NCI-H187 treated with DMSO at 0.1 percent for 48 hours (cell line): ENCODE measurements at places on chromosomes 5 and 9.

DNA sequence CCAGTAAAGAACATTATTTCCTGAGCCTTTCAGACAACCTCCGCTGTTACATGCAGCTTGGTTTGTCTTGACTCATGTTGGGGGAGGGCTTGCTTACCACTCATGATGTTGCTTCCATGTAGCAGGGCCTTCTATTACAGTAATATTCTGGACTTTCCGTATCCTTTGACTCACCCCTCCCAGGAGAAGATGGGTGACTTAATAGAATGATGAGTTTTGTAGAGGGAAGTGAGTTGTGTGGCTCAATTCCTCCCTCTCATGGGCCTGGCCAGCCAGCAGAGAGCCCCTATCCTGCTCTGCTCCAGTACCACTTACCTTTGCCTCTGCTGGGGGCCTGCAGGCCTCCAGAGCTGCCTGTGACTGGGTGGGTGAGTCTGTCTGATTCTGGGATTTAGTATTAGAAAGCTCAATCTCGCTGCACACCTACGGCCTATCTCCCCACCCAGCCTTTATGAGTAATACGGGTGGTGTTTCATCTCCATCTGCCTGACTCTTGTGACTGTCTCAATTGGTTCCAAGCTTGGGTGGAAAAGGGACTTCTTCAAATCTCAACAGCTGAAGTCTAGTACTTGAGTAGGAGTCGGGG, 52.6 kb upstream of the KLF9 start:
- no peak for DNase-seq

DNA sequence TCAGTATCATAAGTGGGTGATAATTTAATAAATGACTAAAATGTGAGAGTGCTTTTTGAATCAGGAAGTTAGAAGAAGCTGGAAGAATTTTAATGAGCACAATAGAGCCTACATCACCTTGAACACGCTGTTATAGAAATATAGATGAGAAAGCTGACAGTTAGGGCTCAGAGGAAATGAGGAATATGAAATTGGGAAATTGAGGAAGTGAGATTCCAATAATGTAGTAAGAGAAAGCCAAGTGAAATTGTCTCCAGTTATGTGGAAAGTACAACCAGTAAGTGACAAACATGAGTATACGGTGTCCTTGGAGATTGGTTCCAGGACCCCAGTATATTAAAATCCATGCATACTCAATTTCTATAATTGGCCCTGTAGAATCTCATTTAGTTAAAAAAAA, 235.9 kb upstream of the FAM174A start:
- DNase-seq: no peak

GRCh38 chr5:122723606-122724352, 51.1 kb upstream of the SNX2 start:
- no peak for DNase-seq

DNA sequence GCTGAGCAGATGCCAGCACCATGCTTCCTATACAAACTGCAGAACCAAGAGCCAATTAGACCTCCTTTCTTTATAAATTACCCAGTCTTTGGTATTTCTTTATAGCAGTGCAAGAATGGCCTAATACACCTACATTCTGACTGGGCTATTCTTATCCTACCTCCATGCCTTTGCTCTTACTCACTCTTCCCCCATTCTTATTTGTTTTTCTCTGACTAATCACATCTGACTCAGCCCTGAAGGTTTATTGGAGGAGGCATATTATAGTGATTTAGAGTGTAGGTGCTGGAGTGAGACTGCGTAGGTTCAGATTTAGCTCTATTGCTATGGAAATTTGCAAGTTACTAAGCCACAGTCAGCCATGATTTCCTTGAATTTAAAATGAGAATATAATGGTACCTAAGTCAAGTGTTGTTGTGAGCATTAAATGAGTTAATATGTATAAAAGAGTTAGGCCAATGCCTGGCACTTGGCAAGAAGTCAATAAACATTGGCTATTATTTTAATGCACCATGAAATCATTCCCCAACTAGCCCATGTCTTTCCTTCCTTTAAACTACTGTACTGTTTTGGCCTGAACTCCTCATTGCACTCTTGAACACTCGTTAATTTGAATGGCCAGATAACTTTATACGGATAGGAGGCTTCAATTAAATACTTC, 531.2 kb upstream of the ZNF608 start:
- no peak for DNase-seq

GRCh38 chr5:31976169-31976568, 197.9 kb downstream of the GOLPH3 start:
- DNase-seq: no peak

DNA sequence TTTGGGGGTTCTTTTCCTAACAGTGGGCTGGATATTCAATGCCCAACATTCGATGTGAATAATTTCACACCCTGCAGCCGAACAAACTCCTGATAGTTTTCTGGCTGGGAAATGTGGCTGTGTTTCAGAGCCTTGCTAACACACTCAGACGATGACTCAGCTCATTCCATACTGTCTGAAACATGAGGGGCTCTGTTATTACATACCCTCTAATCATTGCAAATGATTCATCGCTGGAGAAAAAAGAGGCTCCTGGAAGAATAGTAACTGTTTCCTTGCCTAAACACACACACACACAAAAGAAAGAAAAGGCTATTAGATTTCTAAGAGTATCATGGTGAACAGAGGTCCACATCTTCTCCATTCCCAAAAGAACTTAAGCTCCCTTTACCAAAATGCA, 75.8 kb downstream of the OXCT1 start:
- DNase-seq: no peak

- no peak for DNase-seq
These were observed 221.1 kb downstream of the NR2F1-AS1 start for GRCh38 chr5:93359960-93360305.

GRCh38 chr5:160545832-160546231, 124.2 kb downstream of the PTTG1 start:
- DNase-seq: no peak

DNA sequence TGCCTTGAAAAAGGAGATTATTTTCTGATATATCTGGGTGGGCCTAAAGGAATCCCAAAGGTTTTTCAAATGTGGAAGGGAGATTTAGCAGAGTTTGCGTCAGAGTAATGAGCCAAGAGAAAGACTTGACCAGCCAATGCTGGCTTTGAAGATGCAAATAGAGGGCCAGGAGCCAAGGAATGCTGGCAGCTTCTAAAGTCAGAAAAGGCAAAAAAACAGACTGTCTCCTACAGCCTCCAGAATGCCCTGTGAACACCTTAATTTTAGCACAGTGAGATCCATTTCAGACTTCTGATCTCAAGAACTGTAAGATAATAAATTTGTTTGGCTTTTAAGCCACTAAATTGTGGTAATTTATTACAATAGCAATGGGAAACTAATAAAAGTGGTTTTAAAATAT, 122.6 kb upstream of the FREM1 start:
- no peak for DNase-seq

DNA sequence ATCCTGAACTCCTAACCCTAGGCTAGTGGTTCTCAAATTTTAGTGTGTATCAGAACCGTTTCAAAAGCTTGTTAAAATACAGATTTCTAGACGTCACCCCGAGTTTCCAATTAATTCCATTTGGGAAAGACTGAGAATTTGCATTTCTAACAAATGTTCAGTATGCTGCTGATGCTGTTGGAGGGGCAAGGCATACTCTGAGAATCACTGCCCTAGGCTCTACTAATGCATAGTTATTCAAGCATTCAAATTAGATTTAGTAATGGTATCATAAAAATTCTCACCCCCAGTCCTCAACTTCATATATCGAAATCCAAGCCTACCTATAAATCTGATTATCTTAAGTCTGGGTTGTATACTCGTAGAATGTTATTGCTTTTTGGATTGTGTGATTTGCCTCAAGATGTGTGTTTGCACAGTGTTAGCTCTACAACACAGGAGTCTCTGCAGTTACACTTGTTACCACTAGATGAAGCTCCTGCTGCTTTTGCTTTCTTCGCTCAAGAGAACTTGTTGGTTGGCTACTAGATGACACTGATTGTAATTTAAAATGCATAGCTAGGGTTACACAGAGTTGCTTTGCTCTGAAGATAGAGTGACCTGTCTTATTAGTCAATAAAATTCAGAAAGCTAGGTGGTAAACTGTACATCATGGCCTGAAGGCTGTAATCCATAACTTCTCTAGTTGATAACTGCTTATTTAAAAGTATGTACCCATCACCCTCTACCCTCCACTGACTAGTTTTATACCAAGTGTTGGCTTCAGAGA, 7.5 kb upstream of the ERAP2 start:
- peak; percentile 51 for DNase-seq

DNA sequence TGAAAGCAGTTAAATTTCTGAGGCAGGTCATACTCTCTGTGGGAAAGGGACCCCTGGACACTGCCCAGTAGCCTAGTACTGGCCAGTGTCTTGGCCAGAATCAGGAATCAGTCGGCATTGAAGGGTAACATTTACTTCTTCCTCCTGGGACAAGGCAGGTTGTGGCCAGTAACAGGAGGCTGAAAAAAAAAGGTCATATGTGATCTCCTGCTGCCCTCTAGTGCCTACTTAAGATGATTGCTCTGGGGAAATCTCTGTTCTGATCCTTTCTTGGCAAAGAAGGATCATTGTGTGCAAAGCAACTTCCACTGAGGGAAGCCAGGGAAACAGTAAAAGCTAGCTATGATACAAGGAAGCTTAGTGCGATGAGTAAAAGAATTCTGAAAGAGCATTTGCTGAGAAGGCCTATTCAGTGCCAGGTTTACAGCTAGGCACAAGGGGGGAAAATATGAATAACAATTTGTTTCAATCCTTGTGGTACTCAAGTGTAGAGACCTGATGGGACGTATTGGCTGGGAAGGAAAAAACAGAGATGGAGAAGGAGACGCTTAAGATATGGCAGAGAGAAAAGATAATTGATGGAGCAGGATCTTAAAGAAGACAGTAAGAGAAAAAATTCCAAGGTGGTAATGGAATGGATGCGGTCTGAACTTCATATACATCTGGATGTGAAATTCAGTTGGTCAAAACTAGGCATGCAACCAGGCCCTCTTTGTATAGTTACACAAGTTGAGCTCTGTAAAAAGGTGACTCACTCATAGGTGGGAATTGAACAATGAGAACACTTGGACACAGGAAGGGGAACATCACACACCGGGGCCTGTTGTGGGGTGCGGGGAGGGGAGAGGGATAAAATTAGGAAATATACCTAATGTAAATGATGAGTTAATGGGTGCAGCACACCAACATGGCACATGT, 25.8 kb upstream of the TRIM32 start:
- DNase-seq: no peak

- no peak for DNase-seq
These were observed 803.8 kb upstream of the ZNF608 start for GRCh38 chr5:125550274-125550673.

DNA sequence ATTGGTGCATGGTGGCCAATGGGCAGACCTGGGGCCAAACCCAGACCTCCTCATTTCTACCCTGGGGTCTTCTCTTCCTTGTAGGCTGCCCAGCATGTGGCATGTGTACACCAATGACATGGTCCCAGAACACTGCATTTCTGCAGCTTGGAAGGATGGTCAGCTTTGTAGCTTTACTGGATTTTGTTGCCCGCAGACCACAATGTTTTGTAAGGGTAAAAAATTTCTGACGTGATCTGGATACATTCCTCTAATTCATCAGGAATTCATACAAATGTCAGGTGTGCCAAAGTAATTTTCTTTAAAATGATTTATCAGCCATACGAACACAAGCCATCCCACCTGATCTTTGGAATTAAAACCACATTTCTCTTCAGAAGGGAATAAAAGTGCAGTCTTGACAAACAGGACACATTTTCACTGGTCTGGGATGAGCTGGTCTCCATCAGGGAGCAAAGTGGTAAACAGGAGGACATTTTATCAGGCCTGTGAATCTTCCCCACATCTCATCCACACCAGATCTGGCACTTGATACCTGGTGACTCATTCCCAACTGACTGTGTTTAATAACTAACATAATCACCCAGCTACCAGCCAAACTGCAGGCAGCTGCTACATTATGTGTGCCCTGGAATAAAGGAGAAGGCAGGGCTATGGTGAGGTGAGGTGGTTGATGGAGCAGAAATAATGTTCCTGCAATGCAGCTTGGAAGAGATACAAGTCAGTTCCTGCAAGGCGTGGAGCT, 103.9 kb downstream of the SPOCK1 start:
- no peak for DNase-seq

- no peak for DNase-seq
These were observed 376.0 kb downstream of the ICE1 start for GRCh38 chr5:5798462-5798861.

- no peak for DNase-seq
These were observed 42.3 kb downstream of the B4GALT1 start for GRCh38 chr9:33124751-33125381.

GRCh38 chr5:140042643-140043507, at the start of gene NRG2:
NRG2 (minus strand) TSS chr5:140043299.
- DNase-seq: no peak

- DNase-seq: no peak
These were observed 831 bp upstream of the SEC16A start for GRCh38 chr9:136483589-136484152.

DNA sequence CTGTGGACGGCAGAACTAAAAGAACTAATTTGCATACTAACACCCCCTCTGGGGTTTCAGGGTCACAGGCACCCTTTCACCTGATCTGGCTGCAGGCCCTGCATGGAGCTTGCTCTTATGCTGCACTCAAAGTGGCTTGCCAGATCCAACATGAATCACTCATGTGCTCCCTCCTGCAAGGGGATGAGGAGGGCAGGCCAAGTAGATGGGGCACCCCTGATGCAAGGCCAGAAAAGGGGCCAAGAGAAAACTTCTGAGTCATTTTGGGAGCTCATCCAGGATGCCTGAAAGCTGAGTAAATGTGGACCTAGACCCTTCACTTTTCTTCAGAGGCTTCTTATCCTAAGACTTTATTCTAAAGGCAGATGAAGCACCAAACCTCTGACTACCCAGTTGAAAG, 558.5 kb upstream of the PTGER4 start:
- DNase-seq: no peak

- DNase-seq: no peak
These were observed 240.2 kb upstream of the SEMA6A start for GRCh38 chr5:116814626-116815385.

DNA sequence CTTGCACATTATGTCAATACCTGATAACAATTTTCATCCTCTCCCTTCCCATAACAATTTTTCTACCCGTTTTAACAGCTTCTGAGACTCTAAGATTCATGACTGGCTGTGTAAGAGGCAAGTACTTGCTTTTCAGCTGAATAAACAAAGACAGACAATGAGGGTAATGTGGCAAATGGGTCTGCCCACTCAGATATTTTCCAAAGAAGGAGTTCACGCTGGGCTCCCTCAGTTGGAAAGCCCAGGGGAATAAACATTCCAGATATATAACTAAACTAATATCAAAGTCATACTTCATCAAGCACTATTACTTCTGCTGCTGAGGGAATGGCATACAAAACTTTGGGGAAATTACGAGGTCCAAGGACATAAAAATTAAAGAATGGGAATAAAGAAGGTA, 24.4 kb downstream of the MEGF9 start:
- DNase-seq: peak; percentile 39

GRCh38 chr5:50665091-50665490, 1.3 kb upstream of the PARP8 start:
- no peak for DNase-seq
